ENCODE measurements at places on chromosomes 6 and 20.

- no peak for DNase-seq
Observed at GRCh38 chr20:56454754-56455153, 13.7 kb upstream of the RTF2 start.

- no peak for DNase-seq
Observed at GRCh38 chr6:7035837-7036249, 71.9 kb upstream of the RREB1 start.

- DNase-seq: no peak
Observed at GRCh38 chr20:34268851-34269636, 27.8 kb downstream of the ASIP start.

- no peak for DNase-seq
Observed at GRCh38 chr6:146785001-146785585, 186.3 kb downstream of the ADGB start.

- DNase-seq: no peak
Observed at GRCh38 chr20:37902504-37903313, at the start of gene VSTM2L. VSTM2L (plus strand) TSS chr20:37903127; CDS start chr20:37903351, 224 bp downstream.

DNA sequence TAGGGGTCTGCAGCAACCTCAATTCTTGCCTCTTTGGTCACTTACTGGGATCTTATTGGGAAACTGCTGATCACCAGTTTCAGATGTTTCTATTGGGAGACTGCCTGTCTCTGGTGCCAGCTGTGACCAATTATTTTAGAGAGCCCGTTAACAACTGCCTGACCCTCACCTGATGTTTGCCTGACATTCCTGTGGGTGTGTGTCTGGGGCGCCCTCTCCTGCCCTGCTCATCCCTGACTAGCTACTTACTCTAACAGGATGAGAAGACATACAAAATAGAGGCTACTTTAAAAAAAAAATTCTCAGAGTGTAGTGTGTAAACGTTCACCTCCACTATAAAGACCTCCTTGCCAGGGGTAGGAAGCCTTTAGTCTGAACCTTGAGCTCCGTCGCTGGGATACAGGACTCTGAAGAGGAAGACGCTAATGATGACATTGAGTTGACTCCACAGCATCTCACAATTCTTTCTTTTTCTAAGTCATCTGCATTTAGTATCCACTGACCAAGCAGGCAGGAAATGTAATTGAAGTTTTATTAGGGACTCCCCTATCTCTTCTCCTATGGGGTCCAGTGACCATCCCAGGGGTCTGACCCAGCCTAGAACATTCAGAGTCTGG lies 54.6 kb upstream of the DDR1 start:
- no peak for DNase-seq

- no peak for DNase-seq
Observed at GRCh38 chr6:135006386-135006914, 48.2 kb downstream of the HBS1L start.

DNA sequence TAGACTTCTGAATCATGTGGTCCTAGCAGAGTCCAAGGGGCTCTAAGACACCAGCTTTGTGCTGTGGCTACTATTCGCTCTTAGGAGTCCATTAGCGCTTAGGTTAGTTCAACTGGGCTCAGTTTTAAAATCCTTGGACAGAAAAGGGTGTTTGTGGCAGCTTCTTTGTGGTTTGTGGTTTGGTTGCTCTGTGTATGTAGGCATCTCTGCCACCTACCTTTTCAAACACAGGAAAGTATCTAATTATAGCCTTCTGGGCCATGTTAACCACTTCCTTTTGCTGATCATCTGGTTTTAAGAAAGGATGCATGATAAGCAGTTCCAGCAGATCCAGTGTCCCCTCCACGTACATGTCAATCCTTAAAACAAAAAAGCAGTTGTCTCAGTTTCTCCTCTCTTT lies 10.8 kb downstream of the GSTA4 start:
- no peak for DNase-seq

- no peak for DNase-seq
Observed at GRCh38 chr6:52356017-52356416, 5.9 kb upstream of the PAQR8 start.
